ENCODE measurements at places on chromosomes 7 and 10. TPM values are rescaled to one million over a fixed set of nuclear protein-coding genes. Genes with fewer than 3 reads are reported as not detected.

Gene SKIDA1
- total RNA-seq: not detected

Gene PRF1
- 44.7 TPM for total RNA-seq

Gene CC2D2B
- not detected for total RNA-seq

Gene SPDYE11
- total RNA-seq: not detected

Gene MMS19
- total RNA-seq: 97.0 TPM

Gene MYL10
- total RNA-seq: not detected

Gene CCM2
- total RNA-seq: 51.6 TPM

DNA sequence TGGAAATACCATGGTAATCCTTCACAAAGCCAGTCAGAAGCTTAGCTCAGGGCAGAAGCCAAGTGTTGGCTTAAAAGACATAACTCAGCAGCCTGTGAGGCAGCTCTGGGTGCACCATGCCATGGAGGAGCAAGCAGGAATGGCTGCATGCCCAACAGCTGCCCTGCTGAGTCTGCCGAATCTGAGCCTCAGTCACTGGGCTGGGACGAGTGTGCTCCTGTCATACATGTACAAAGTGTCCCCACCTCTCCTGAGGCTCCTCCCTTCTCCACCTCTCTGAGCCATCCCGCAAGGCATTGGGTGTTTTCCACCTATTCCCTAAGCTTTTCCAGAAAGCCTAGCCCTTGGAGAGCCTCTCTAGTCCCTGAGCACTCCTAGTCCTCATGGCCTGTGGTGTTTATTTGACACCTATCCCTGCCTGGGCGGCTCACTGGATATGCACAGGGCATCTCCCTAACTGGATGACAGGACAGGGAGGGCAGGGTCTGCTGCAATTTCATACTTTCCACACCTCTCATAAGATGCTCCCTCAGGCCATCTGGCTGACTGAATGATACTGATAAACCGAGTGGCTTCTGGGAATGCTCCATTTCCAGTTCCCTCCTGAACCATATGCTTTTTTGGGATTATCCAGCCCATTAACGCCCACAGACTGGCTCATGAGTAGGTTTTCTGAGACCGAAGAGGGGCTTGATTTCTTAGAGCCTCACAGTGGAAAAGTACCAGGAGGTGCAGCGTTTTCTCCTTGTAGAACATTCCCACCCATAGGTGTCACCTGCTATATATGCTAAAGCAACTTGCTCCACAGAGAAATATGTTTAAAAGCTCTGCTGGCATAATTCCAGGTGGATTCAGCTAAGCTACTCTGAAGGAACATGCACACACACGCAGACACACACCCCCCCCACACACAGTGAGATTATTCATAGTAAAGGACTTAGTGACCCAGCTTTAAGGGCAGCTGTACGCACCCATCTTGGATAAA lies 199.3 kb downstream of the SNX10 start:
- no peak for DNase-seq

DNA sequence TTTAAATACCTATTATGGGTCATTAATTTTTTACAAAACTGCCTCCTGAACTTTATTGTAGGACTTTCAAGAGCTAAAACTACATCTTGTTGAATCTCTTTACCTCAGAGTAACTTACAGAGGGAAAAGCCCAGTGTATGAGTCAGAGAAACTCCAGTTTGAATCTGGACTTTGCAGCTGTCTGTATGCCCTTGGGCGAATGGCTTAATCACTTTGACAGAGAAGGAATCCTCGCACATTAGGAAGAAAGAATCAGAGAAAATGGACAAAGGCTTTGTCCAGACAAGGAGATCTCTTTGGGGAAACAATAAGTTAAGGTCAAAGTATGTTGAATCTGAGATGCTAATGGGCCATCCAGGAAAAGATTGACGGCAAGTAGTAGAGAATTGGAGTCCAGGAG lies 484.2 kb upstream of the CELF2 start:
- DNase-seq: no peak

GRCh38 chr10:23892296-23892695 lies 316.6 kb upstream of the KIAA1217 start:
- DNase-seq: no peak

- DNase-seq: no peak
Observed at GRCh38 chr10:6230315-6230714, 27.6 kb downstream of the PFKFB3 start.

DNA sequence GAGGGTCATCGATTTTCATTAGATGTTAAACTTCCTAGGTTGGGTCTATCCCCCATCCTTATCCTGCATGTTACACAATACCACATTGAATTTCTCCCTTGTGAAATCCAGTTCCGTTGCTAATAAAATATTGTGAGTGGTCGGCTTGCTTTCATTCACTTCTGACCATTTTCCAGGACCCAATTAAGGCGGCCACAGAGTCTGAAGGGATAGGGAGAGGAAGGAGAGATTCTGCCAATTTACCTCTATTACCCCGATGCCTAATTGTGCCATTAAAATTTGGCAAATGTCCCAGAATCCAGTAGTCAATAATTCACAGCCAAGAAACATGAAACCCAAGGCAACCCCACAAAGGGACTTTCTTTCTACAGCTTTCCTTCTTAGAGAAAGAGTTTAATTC lies 129.9 kb downstream of the IPMK start:
- no peak for DNase-seq

DNA sequence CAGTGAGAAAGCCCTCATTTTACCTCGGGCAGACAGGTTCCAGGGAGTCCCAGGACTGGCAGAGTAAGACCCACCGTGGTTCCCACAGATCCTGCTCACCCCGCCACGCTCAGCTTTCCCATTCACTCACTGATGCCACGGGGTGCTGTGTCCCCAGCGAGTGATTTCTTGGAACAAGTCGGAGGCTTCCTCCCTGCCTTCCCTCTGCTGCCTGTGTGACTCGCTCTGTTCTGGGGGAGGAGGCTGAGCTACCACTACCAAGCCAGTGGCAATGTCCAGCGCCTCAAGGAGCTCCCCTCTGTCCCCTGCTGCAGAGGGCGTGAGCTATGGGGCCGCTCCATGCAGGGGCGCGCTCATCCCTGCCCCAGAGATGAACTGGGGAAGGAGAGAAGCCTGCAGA lies 12.6 kb downstream of the IL15RA start:
- no peak for DNase-seq

DNA sequence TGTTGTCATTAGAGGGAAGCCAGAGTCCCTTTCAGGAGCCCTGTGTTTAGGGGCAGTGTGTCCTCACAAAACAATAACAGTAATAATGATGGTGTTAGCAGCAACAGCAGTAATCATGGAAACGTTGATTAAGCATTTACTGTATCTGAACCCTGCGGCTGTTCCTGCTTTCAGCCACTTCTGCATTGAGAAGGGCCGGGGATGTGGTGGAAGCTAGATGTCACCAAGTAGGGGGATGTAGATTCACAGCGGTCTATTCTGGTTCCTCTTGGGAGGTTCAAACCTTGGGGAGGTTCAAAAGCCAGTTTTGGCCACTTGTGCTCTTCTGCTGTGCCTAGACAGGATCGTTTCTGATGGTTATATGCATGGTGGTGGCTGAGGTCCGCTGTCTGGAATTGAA lies 44.8 kb downstream of the PRPF18 start:
- DNase-seq: no peak

GRCh38 chr7:76403780-76404494 lies 5.6 kb downstream of the SSC4D start:
- no peak for DNase-seq

- DNase-seq: no peak
Observed at GRCh38 chr10:1127629-1128028, 71.4 kb downstream of the WDR37 start.

DNA sequence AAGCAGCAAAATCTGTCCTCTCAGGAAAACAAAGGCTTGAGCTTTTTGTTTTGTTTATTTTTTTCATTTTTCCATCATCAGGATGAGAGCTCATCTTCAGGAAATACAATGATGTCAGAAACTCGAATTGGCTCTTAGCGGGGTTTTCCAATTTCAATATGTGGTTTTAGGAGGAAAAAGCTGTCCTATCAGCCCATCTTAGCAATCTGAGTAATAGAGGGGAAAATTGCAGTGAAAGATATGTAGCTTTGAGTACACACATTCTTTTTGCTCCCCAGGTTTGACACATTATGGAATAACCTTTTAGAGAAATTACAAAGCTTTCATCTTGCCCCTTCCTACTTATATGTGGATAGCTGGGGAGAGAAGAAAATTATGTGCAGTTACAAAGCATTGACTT lies 113.6 kb upstream of the MYO3A start:
- DNase-seq: no peak

GRCh38 chr7:81600608-81601007 lies 169.2 kb downstream of the HGF start:
- no peak for DNase-seq

DNA sequence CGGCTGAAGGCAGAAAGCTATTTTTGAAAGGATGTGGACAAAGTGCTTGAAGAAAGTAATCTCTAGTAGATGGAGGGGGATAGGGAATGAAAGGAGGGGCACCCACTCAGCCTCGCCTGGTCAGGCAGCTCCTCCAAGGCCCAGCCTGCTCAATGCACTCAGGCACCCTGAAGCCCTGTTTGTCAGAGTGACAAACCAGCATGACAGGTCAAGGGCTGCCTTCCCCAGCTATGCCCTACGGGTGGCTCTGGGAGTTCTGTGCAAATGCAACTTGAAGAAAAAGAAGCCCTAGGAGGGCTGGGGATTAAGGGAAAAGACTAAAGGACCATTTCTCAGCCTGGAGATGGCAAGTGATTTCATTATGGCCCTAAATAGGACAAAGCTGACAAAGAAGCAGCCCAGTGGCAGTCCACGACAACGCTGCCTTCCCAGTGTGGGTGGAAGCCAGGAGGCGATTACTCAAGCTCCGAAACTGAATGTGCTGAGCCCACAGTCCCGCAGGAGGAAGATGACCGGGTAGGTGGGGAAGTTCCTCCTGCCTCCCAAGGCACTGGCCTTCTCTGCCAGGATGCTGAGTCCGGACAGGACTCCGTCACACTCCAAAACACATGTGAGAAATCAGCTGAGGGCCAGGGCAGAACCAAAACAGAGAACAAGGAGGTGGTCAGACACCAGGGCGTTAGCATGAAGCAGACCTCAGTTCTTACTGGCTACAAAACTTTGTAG lies 16.3 kb downstream of the LIPA start:
- DNase-seq: no peak

DNA sequence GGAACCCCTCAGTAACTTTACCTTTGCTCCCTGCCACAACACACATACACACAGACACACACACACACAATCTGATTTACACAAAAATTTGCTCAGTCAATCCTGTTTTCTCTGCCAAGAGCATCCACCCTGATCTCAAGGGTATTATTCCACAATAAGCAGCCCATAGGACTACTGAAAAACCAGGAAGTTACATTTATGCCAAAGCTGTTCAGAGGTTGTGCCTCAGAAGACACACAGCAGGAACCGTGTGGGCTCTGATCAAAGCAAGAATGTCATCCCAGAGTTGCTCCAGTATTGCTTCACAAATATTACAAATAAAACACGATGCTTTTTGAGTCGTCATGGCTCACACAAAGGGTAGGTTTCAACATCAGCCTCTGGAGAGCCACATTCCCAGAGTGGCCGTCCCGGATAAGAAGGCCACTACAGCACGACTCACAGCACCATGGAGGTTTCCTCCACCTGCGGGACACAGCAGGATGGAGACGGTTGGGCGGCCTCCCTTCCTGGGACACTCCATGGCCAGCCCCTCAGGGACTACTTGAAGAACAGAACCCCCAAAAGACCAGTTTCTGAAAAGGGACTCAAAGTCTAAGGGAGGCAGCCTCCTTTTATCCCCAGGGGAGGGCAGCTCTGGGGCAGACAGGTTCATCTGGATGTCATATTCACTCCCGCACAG lies 1.6 kb downstream of the AIFM2 start:
- no peak for DNase-seq

- no peak for DNase-seq
Observed at GRCh38 chr10:86300931-86301830, 65.4 kb downstream of the GRID1 start.
